ENCODE measurements at places on chromosomes 5 and 9.

DNA sequence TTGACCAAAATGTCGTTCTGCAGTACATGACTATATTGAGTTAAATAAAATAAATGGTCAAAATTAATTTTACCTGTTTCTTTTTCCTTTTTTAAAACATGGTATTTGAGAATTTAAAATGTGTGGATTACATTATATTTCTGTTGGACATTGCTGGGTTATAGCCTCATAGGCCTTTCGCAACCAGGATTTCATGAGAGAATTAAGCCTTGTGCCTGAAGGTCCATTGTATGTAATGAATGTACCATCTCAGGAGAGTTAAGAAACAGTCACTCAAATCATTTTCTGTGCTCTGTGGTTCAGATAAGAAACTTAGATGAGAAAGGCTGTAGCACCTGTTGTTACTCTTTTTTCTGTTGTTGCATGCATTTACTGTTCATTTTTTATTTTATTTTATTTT, 103.5 kb downstream of the ANGPTL2 start:
- DNase-seq = no peak

GRCh38 chr5:124590686-124591085, 155.8 kb downstream of the ZNF608 start:
- DNase-seq = no peak

DNA sequence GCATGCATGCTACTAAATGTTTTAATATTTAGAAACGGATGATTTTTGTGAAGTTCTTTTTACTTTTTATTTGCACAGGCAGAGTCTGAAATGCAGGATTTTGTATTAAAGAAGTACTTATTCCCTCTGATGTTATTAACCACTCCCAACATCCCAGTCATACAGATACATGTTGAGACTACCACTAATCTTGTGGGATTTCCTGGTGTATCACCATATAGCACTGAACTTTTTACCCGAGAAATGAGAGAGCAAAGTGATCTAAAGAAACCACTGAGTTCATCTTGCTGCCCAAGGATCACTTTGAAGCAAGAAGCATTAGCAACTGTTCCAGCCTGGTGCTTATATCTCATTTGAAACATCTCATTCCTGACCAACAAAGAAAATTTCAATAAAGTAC, 443.8 kb downstream of the BNC2 start:
- DNase-seq = no peak

DNA sequence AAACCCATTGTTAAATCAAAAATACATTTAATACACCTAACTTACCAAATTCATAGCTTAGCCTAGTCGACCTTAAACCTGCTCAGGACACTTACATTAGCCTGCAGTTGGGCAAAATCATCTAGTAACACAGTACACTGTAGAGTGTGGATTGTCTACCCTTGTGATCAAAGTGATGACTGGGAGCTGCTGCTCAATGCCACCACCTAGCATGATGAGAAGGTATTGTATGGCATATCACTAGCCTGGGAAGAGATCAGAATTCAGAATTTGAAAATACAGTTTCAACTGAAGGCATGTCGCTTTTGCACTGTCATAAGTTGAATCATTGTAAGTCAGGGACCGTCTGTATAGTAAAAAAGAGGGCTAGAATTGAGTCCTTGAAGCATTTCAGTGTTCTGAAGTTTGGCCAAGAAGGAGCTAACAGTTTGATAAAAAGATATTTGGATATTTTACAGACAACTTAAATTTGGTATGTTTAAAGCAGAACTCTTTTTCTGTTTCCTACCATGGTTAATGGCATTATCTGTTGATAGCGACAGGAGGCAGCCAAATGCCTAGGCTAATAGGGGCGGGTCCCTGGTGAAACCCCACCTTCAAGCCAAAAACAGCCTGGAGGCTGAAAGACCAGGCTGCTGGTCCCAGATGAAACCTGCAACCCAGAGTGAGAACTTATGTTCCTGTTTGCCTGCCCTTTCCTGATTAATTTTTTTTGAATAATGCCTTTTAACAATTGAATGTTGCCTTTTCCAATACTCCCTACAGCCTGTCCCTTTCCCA, 23.0 kb downstream of the SMIM15 start:
- DNase-seq = no peak

- DNase-seq = no peak
These were observed 214.9 kb downstream of the FANCC start for GRCh38 chr9:95102572-95102971.

Measured in activated T-cell treated with anti-CD3 and anti-CD28 coated beads for 48 hours (primary cell).